ENCODE measurements at places on chromosomes 2 and 18.

GRCh38 chr18:77073336-77074093 is 59.1 kb downstream of the MBP start:
- no peak for DNase-seq

DNA sequence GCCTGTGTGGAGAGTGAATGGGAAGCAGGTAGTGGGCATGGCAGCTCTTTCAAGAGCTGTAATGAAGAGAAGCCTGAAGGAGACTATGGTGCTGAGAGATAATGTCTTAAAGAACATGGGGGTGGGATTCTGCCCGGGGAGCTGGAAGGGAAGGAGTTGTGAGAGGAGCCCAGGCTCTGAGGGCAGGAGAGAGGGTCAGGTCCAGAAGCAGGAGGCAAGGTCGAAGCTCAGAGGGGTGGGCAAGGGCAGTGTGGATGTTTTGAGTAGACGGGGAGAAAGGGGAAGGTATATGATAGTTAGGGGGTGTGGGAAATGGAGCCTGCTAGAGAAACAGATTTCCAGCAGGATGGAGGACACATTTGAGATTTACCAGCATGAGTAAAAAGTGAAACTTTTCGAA is 2.1 kb downstream of the CAPN10 start:
- DNase-seq: no peak

DNA sequence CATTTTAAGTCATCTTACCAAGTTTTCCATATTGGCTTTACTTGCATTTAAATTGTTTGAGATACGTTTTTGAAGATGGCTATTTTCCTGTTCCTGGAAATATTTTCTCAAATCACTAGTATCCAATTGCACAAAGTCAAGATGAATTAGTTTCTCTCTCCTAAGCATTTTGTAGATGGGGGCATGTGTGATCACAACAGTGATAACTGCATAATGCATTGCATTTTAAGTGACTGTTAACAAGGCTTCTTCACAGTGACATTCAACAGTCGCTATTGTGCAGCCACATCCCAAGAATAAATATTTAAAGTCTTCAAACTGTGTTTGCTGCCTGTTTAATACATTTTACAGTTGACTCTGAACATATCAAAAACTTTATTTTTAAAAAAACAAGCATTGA is 694.2 kb upstream of the CDH7 start:
- peak; percentile 13 for DNase-seq

DNA sequence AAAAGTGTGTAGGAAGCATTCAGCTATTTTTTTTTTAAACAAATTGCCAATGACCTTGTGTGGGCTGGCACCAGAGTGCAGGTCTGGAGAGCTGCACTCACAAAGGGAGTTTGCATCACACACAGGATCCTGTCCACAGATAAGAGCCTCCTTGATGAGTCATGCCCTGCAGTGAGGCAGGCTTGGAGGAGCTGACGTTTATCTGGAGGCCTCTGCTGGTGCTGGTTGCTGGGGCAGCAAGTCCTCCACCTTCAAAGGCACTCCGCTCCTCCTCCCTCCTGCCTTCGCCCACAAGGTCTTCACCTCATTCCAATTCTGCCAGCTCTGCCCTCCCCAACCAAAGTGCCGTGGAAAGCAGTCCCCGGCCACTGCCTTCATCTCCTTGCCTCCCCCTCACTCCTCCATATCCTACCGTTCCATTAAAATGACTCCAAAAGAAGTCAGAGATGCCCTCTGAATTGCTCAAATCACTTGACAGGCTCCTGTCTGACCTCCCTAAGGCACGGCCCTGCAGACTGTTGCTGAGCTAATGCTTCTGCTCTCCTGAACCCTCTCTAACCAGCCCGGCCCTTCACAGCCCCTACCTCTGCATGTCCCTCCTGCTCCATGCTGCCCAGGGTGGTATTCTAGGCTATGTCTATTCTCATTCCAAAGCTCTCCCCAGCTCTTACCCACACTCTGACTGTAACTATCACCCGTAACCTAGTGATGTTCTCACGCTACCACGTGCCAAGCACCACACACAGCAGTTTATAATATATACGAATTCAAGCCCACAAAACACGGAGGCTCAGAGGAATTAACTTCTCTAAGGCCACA is 30.9 kb downstream of the LONRF2 start:
- DNase-seq: peak; percentile 93

GRCh38 chr2:101003278-101003775 is 1.2 kb downstream of the RPL31 start:
- DNase-seq: no peak

DNA sequence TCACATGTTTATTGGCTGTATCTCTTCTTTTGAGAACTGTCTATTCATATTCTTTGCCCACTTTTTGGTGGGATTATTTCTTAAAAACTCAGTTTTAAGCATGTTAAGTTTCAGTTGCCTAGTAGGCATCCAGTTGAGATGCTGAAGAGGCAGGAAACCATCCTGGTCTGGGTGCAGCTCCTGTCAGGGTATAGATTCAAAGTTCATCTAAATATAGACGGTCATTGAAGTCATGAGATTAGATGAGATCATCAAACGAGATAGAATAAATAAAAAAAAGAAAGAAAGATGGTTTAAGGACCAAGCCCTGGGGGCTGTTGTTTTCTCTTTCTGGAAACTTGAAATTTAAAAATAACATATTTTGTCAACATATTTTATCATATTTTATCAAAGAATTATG is 9.2 kb upstream of the DNAH7 start:
- DNase-seq: no peak

GRCh38 chr2:51959696-51960095 is 927.8 kb upstream of the NRXN1 start:
- DNase-seq: no peak

DNA sequence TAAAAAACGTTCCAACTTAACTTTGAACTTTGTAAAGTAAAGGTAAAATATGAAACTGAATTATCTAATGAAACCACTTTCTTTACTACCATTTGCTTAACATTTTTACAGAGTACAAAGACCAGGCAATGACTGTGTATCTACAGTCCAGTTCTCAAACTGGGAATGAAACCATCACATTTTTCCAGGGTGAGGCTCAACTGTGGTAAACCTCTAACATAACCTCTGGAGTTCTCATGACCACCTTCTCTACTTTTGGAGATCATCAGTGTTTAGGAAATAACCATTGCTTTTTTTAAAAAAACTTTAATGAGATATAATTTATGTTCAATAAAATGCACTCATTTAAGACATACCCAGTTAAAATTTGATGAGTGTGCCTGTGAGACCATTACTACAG is 223.5 kb downstream of the RNF152 start:
- DNase-seq: no peak

- no peak for DNase-seq
Observed at GRCh38 chr2:196217116-196217515, 45.7 kb upstream of the STK17B start.

DNA sequence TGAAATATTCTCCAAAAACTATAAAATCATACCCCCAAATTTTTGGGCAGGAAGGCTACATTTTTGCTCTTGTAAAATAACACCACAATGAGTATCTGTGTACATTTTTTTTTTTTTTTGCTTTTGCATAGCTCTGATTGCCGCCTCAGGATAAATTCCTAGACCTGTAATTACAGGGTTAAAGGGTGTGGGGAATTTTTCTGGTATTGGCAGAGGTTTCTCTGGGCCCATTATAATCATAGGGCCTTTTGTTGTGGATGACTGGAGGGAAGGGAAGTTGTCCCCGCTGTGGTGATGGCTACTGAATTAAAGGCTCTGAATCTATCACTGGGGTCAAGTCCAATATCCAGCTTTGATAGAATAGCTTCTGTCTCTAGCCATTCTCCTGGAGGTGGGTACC is 26.6 kb downstream of the CCDC195 start:
- no peak for DNase-seq

GRCh38 chr2:25692143-25692542 is 18.8 kb upstream of the DTNB start:
- no peak for DNase-seq

DNA sequence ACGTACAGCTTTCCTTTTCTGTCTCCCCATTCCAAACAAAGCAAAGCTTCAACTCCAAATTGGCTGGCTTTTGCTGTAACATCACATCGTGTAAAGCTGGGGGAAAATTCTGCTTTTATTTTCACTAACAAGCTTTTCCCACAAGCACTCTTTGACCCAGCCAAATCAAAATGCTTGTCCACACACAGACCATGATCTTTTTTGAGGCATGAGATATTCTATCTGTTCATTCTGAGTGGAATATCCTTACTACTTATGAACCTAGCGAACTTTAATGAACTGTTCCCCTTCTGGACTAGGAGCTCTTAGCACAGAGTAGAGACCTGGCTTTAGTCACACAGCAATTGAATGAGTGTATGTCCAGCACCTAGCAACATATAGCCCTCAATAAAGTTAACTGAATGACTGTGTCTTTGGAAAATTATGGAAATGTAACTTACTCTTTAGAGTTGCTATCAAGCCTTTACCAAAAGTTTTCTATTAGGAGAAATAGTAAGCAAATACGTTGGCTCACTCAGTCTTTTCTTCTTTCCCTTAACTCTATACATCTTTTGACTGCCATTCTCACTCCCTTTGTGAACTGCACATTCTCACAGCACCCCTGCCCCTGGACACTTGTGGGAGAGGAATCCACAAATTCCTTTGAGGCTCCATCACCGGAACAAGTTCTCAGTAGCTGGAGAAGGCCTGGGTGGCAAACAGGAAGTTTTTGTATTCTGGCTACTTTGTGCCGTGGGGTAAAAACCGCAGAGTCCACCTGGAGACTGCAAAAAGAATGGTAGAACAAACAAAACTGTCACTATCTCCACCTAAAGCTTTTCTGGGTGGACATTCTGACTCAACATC is 1.3 kb upstream of the UBE2E3 start:
- DNase-seq: no peak

DNA sequence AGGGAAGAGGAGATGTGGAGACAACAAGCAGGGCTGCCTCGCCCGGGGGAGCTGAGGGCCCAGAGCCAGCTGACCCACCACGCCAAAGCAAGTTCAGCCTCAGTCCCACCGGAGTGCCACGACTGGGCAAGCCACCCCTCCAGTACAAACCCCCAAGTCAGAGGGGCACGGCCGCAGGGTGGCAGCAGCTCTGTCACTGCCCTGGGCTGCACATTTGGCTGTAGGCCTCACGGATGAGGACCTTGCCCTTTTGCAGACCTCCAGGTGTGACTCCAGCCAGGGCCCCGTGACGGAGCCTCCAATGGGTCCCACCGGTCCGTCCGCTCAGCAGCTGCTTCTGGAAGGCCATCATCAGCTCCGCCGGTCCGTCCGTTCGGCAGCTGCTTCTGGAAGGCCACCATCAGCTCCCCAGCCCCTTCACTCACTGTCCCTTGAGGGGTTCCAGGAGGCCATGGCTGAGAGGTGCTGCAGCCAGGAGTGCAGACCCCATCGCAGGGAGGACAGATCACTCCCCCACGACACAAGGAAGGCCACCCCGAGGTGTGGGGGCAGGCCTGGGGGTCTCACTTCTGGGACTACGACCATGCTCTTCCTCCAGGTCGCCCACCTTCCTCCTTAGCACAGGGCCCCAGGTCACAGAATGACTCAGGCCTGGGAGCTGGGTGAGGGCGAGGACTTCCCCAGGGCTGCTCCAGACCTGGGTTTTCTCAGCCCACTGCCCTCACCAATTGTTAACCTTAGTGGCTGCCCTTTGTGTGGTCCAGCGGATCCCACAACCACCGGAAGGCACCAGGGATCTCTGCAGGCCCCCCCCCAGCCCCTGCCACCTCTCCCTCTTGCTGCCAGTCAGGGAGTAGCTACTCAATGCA is 24.6 kb upstream of the STK25 start:
- DNase-seq: no peak

- no peak for DNase-seq
Observed at GRCh38 chr2:105515581-105516415, 116.9 kb upstream of the FHL2 start.

- DNase-seq: peak; percentile 31
Observed at GRCh38 chr2:178298785-178299212, 104.5 kb downstream of the OSBPL6 start.

DNA sequence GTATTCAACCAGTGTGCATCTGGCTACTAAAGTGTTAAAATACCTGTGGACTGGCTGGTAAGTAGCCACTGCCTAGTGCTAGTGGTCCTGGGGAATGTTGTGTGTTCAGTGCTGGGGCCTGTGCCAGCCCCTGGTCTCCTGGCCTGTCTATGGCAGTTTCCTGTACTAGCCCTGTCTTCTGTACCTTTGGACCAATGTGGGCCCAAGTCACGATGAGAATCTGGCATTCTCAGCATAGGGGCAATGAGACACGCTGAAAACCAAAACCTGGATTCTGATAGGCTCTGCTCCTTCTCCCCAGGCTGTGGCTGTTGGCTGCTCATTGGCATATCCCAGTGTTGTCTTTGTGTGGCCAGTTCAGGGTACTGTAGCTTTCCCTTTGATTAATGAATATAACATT is 170.4 kb downstream of the PTPRM start:
- DNase-seq: no peak

DNA sequence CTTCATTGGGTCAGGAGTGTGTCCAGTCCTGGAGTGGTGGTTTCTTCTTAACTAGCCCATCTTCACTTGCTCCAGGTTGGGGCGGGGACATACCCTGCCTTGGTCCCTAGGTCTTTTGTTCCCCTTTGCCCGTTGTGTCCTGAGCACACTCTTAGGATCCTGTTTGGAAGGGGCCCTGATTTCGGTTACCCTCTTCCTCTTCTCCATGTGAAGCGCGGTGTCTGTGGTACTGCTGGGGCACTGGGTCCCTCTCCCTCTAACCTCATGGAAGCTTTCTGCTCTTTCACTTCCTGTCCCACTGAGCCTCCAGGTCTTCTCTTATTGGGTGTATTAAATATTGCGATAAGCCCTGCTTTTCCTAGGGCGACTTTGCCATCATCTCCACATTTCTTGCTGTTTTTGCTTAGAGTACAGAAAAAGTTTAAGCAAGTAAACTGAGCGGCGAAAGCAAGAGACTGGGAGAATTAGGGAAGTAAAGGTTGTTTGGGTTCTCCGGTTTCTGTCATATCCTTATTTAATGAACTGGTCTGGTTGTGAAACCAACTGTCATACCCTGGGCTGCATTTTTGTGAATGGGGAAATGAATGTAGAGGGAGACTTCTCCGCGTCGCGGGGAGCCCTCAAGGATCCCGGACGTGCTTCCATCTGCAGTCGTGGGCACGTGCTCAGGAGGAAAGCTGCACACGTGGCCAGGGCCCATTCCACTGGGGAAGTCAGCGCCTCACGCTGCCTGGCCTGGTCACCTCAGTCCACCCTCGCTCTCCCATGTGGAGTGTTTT is 73.8 kb upstream of the B3GNT7 start:
- DNase-seq: no peak

DNA sequence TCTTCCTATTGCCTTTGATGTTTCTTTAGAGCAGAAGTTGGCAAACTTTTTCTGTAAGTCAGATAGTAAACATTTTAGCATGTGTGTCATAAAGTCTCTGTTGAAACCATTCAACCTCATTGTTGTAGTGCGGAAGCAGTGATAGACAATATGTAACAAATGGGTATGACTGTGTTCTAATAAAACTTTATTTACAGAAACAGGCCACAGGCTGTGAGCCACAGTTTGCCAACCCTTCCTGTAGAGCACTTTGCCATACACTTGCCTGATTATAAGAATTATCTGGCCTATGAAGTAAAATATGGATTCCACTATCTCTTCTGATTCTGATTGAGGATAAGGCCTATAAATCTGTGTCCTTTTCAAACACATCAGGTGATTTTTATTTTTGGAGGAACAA is 237.4 kb downstream of the DOK6 start:
- DNase-seq: no peak

Measured in OCI-M1 (cell line).